ENCODE measurements at places on chromosomes 7 and 10.

- no peak for DNase-seq
These were observed 3.0 kb downstream of the KMT2E start for GRCh38 chr7:105016709-105017656.

DNA sequence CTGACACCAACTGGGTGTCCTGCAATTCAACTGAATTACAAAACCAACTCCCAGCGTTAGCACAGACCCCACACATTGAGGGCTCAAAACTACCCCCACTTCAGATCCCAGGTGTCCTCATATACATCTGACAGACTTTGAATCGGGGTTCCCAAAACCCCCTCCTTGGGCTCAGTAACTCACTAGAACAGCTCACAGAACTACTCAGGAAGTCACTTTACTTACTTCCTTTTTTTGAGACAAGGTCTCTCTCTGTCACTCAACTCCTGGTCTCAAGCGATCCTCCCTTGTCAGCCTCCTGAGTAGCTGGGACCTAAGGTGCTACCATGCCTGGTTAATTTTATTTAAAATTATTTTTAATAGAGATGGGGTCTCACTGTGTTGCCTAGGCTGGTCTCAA, 456.0 kb downstream of the SDK1 start:
- no peak for DNase-seq

GRCh38 chr10:79031723-79032122, 37.0 kb upstream of the ZMIZ1 start:
- DNase-seq, result no peak

DNA sequence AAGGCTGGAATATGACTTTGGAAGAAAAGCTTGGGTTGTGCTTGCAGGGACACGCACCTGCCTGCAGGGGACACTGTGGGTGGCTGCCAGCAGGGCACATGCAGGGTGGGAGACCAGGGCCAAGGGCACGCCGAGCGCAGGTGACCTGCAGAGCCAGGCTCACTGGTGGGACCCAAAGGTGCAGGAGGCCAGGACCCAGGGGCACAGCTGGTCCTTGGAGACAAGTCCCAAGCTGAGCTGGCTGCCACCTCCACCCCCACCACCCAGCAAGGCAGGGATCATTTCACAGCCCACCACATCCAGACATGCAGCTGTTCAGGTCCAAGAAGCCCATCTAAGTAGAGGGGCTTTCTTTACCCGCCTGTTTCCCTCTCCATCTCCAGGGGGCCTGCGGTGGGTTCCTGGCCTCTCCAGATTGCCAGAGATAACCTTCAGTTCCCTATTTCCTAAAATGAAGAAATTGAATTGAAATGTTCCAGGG, 13.8 kb upstream of the CLIP2 start:
- no peak for DNase-seq

DNA sequence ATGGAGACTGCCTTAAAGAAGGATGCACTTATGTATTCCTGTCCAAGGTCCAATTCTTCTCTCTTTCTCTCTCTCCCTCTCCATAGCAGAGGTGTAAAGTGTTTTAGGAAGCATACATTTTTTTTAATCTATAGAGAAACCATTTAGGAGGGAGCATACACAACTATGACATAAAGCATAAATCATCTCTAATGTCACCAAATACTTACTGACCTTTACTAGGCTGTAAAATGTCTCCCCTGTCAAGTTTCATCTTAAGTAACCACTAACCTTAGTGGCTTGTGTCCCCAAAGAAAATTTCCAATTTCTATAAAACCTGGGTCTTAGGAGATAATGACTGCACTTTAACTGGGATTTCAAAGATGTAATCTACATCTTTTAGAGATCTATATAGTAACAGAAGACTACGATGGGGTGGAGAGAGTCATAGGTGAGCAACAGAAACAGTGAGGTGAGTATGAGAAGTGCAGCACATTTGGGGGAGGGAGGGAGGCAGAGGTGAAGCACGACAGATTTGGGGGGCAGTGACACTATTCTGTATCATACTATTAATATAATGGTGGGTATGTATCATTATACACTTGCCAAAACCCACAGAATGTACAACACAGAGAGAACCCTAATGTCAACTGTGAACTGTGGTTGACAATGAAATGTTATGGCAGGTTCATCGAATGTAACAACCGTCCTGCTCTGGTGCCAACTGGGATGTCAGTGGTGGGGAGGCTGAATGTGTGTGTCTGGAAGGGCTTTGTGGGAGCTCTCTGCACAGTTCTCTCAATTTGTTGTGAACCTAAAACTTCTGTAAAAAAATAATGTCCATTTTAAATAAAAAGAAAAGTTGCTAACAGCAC, 79.5 kb downstream of the PIP4K2A start:
- DNase-seq, result no peak

GRCh38 chr7:137950263-137950621, 51.6 kb downstream of the CREB3L2 start:
- DNase-seq, result no peak

GRCh38 chr10:4595719-4596319, 230.2 kb upstream of the AKR1E2 start:
- DNase-seq, result no peak

DNA sequence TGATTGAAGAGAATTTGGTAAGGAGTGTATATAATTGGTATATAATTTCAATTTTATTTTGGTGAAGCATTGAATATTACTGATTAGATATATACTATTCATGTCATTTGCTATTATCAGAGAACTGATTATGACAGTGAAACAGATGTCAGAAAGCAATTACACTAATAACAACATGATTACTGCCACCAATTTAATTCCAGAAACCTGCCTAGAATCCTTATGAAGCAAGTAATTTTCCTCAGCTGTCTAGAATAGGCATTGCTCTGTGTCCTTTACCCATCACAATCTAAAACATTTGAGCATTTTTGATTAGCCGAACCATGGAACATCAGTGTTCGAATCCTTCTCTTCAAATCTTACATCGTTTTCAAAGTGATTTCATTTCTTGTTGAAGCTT, 24.5 kb downstream of the PLXDC2 start:
- no peak for DNase-seq

All from NCI-H748 treated with DMSO at 0.1 percent for 48 hours (cell line).